ENCODE measurements at places on chromosomes 6 and 20. TPM values are rescaled to one million over a fixed set of nuclear protein-coding genes. Genes with fewer than 3 reads are reported as not detected.

GRCh38 chr6:131819572-131820124 is 11.8 kb downstream of the ENPP1 start:
- DNase-seq = no peak

GRCh38 chr6:147707524-147707923 is 199.0 kb downstream of the SAMD5 start:
- no peak for DNase-seq

DNA sequence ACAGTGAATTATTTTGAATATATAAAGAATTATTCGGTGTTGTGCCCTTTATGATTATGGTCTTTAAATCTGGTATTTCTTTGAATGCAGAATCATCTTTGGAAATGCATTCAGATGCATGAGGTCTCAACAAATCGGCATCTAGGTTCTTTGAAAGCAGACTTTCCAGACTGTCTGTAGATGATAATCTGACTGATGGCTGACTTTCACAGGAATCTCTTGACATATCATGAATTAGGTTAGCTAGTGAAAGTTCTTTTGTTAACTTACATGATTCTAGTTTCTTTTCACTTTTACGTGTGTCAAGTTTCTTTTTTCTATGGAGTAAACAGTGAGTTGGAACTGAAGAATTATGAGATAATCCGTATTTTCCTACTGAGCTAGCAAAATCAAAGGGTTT is 17.1 kb downstream of the HBS1L start:
- no peak for DNase-seq

DNA sequence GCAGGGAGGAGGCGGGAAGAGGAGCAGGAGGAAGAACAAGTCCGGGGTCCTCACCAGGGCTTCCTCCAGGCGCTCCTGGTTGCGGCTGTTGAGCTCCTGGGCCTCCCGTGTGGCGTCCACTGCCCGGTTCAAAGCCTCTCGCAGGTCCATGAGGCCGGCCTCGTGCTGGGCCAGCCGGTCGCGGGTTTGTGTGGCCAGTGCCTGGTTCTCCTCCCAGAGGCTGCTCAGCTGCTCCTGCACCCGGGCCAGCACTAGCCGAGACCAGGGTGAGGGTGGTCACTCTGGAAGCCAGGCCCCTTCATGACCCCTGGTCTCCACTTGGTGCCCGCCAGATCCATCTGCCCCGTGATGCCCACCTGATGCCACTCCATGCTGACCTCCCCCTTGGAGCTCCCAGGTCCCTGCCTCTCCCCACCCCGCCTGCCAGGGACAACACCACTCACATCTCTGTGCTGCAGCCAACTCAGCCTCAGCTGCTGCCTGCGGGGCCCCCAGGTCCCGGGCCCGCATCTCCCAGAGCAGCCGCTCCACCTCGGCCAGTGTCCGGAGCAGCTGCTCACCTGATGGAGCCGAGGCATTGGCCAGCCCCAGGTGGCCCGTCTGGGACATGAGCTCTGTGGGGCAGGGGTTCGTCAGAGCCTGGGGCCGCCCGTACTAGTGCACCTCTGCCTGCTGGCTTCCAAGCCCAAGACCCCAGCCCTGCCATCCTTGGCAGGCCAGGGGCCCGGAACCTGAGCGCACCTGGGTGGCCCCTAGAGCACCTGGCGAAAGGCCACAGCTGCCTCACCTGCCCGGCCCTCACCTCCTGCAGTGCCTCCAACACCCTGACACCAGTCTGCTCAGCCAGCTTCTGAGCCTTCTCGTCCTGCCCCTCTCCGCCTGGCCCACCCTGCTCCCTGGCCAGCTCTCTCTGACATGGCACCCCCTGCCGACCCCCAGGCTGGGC is 15.9 kb downstream of the ADRM1 start:
- DNase-seq = no peak

- peak; percentile 60 for DNase-seq
Observed at GRCh38 chr6:44128020-44128917, 915 bp downstream of the TMEM63B start.

DNA sequence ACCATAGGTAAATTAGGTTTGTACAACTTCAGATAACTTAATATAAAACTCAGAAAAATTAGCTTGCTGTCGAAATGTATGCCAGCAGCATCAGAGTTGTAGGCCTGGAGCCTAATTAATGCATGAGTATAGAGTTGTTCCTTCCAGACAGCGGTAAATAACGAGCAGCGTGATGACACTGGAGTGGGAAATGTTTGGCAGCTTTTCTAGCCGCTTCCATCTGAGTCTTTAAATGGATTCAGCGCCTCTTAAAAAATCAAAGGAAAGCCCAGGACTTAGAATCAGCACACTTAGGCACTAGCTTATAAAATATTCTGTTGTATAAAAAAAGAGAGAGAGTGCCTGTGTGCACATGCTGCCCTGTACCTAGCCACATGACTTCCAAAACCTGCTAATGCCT is 43.7 kb upstream of the SYNJ2 start:
- no peak for DNase-seq

GRCh38 chr6:91633374-91634111 is 1046.7 kb upstream of the MAP3K7 start:
- no peak for DNase-seq

DNA sequence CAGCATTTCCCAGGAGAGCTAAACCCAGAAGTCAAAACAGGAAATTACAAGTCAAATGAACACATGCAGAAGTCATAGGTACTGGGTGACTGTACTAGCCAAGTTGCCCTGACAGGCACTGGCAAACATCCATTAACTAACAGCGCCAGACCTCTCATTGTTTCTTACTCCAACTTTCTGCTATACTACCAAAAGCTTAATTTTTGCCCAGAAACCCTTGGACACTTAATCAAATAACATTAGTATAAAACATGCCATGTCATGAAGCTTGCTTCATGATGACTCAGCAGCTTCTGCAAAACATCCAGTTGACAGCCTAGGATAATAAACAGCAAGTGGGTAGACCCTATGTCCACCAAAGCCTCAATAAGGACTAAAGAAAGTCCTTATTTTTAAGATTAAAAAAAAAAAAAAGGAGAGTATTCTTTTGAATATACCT is 3.5 kb downstream of the NUP153 start:
- DNase-seq = peak; percentile 55

GRCh38 chr6:7194657-7195056 is 86.9 kb downstream of the RREB1 start:
- no peak for DNase-seq

- DNase-seq = no peak
Observed at GRCh38 chr6:2209226-2209809, 36.1 kb downstream of the GMDS start.

- no peak for DNase-seq
Observed at GRCh38 chr6:139706912-139707311, 332.5 kb upstream of the CITED2 start.

GRCh38 chr6:72783035-72783434 is 161.2 kb downstream of the KCNQ5 start:
- DNase-seq = no peak

- DNase-seq = no peak
Observed at GRCh38 chr6:90221403-90221802, 75.2 kb downstream of the BACH2 start.

GRCh38 chr6:96876886-96877545 is 20.7 kb downstream of the NDUFAF4 start:
- DNase-seq = no peak

- peak; percentile 87 for DNase-seq
Observed at GRCh38 chr6:4668271-4669179, 107.7 kb upstream of the CDYL start.

DNA sequence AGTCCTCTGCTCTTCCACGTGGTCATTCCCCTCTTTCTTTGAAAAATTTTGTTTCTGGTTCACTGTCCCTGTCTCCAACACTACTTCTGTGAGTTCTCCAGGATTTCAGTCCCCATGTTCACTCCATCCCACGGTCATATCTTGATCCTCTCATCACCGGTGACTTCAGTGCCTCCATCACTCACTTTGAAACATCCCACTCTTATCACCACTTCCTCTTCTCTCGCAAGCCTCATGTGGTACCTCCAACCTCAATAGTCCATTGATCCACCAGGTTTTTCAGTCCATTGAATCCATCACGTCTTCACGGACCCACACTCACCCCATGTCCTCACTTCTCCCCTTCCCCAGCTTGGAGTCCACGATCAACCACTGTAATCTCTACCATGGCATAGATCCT is 64.8 kb downstream of the CARMIL1 start:
- DNase-seq = no peak

GRCh38 chr6:136718476-136718875 is 73.8 kb downstream of the MAP3K5 start:
- no peak for DNase-seq

DNA sequence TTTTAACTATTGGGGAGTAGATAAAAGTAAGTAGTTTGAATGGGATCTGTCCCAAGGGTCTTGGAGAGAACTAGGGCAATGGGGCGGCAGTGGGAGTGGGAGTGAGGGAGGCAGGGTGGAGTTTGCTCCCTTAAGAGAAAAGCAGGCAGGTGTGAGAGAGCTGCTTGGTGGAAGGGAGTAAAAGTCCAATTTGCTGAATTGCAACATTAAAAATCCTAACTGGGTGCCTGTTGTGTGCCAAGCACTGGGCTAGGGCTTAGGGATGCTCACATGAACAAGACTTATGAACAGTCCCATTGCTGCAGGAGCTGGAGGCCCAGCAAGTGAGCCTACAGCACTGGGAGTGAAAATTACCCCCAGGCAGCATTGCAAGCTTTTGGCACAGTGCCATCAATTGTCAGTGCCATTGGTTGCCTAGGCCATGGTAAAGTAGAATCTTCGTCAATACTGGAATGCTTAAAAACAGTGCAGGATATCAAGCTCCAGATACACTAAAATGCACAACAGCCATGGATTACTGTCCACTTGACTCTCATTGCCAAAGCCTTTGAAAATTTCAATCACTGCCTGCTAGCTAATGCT is 277.7 kb upstream of the JARID2 start:
- no peak for DNase-seq

- no peak for DNase-seq
Observed at GRCh38 chr6:132768051-132768517, 10.4 kb upstream of the VNN2 start.

- DNase-seq = no peak
Observed at GRCh38 chr6:105536961-105537360, 134.1 kb upstream of the PREP start.

DNA sequence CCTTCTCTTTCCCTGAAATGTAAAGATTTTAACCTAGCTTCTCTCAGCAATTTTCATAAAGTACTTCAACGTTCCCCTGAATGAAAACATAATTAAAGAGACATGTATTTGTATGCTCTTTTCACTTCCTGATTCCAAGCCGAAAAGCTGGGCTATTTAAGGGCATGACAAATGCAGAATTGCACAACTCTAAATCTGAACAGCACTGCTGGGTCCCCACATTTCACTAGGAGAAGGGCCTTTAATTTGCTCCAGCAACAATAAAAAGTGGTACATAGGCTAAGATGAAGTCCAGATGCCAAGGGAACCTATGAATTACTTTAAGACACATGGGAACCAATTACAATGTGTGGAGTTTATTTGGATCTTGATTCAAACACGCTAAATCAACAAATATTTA is 42.0 kb downstream of the IRAK1BP1 start:
- no peak for DNase-seq

GRCh38 chr20:34637245-34638038 is 39.5 kb downstream of the PIGU start:
- DNase-seq = peak; percentile 61

ENPP1 gene
- 21.5 TPM for total RNA-seq

COL19A1 gene
- total RNA-seq = not detected

HEY2 gene
- total RNA-seq = not detected

HLA-DOA gene
- not detected for total RNA-seq

RGS17 gene
- total RNA-seq = 0.37 TPM

LAMA2 gene
- total RNA-seq = 3.3 TPM

CLVS2 gene
- not detected for total RNA-seq

RAET1L gene
- not detected for total RNA-seq

RSPO3 gene
- not detected for total RNA-seq

DSE gene
- total RNA-seq = 27.3 TPM

KHDC1 gene
- 2.2 TPM for total RNA-seq

RRBP1 gene
- total RNA-seq = 241 TPM

CLIC5 gene
- total RNA-seq = 1.2 TPM
